ENCODE measurements at places on chromosomes 11 and 22.

GRCh38 chr11:70226967-70227366 lies 23.9 kb downstream of the FADD start:
- no peak for DNase-seq

DNA sequence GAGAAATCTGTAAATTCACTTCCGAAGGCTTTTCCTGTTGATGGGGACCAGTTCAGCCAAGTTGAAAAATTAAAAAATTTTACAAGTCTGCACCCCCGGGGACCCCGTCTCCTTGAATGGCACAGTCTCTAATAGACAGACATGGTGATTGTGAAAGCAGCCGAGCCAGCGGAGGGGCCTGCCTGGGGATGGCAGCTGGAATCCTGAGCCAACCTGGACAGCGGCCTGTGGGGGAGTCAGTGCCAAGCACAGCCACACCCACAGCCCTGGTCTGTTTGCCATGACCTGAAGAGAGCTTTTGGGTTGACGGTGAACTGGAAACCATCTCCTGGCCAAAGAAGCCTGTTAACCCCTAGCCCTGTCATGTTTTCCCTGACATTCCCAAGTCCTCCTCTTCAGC lies 64.7 kb downstream of the PARVG start:
- no peak for DNase-seq

DNA sequence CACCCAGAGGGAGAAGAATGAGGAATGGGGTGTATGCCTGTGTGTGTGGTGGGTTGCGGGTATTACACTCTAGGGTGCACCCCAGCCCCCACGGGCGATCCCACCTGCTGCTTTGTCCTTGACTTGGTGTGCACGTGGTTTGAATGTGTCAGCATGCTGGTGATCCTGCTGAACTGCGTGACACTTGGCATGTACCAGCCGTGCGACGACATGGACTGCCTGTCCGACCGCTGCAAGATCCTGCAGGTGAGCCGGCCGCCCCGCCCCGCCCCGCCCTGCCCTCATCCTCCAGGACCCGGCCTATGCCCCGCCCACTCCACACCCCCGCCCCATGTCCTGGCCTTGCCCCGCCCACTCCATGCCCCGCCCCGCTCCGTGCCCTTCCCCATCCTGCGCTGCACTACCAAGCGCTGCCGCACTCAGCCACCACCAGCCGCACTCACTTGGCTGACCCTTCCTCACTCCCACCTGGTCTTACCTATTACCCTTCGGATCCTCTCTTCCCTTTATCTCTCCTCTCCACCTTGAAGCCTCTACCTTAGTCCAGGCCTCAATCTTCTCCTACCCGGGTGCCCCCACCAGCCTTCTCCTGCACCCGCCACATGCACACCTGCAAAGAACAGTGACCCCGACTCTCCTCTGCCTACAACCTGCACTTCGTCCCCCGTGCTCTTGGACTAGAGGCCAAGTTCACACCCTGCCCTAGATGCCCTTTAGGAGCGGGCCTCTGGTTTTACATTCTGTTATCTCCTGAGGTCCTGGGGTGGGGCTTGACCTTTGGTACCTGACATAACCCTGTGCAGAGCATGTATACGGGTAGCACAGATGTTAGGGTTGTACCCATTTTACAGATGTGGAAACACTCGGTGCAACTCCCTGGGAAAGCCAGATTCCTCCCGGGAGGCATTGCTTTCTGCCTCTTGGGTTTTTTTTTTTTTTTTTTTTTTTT lies 27.7 kb downstream of the CACNA1I start:
- DNase-seq: peak; percentile 80

GRCh38 chr11:126337474-126338241 lies 17.8 kb upstream of the ST3GAL4 start:
- no peak for DNase-seq

DNA sequence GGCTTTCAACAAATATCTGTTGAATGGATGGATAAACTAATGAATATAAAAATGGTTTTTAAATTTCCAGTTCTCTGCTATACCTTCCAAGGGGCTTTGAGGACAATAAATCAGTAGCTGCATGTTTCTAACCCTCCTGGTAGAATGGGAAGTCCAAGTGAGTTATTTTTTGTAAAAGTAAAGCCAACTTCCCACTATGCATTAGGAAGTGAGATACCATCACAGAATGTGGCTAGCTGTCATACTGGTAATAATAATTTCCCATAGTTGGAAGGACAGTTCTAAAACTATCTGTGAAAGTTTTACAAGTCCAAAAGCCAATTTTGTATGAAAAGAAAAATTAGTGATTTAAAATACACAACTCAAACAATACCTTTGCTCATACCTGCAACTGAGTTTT lies 50.0 kb downstream of the TMEM123 start:
- DNase-seq: no peak

GRCh38 chr11:104073950-104074705 lies 37.7 kb downstream of the DDI1 start:
- DNase-seq: no peak

Measured in CD4-positive, alpha-beta T cell treated with Interleukin-10 for 1 hour (primary cell).